ENCODE measurements at places on chromosomes 5 and 9. TPM values are rescaled to one million over a fixed set of nuclear protein-coding genes. Genes with fewer than 3 reads are reported as not detected.

DNA sequence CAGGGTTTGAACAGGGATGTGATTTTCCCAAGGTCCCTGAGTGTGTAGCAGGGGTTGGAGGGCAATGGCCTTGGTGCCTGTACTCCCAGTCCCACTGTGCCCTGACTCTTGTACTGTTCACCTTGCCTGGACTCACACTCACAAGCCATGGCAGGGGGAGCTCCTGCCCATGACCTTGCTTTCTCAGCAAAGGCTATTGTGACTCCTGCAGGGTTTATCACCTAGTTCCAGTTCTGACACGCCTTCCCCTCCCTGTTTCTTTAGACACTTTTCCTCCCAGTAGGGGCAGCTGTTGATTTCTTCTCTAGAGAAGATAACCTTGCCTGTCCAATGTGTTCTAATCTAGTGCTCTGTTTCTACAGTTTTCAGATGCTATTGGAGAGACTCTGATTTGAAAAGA is 139.5 kb downstream of the FSTL4 start:
- H3K36me3 ChIP-seq, result no peaks in the 10 kb centered on the region
- H3K4me1 ChIP-seq, result no peaks in the 10 kb centered on the region
- H3K27me3 ChIP-seq, result no peaks in the 10 kb centered on the region
- no peak overlapping the region for H3K27ac ChIP-seq

- DNase-seq, result no peak
- H3K27me3 ChIP-seq, result no peaks in the 10 kb centered on the region
- H3K36me3 ChIP-seq, result no peaks in the 10 kb centered on the region
- no peak overlapping the region for H3K27ac ChIP-seq
Observed at GRCh38 chr9:70816316-70816715, 305.1 kb downstream of the TRPM3 start.

TAF1L gene
- polyA plus RNA-seq, result not detected

GRCh38 chr9:75889577-75889976 is 896 bp upstream of the PCSK5 start:
- H3K27ac ChIP-seq, result peak overlapping the region; percentile 77
- H3K4me3 ChIP-seq, result peak overlapping the region; percentile 70
- DNase-seq, result no peak
- H3K27me3 ChIP-seq, result no peaks in the 10 kb centered on the region

DNA sequence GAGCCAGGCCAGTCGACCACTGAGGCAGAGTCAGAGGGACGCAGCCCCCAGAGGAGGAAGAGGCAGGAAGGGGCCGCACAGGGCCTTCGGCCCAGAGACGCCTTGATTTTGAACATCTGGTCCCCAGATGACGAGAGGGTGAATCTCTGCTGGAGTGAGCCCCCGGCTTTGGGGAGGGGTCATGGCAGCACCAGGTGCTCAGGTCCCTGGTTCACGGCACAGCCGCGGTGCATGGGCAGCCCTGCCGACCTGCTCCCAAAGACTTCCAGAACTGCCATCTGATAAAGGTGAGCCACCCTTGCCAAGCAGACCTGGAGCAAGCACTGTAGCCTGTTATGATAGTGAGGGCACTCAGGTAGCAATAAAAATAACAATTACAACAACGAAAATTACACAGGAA is 29.8 kb downstream of the LPCAT1 start:
- H3K27me3 ChIP-seq, result no peaks in the 10 kb centered on the region
- DNase-seq, result no peak
- H3K27ac ChIP-seq, result no peak overlapping the region
- H3K36me3 ChIP-seq, result no peaks in the 10 kb centered on the region

GRCh38 chr5:14089198-14089597 is 53.9 kb upstream of the TRIO start:
- H3K27ac ChIP-seq, result no peak overlapping the region
- no peak overlapping the region for H3K4me3 ChIP-seq
- DNase-seq, result no peak
- no peaks in the 10 kb centered on the region for H3K36me3 ChIP-seq
- H3K27me3 ChIP-seq, result peaks cover under 1% of the 10 kb centered on the region

WNK2 gene
- 19.9 TPM for polyA plus RNA-seq

GRCh38 chr9:34381323-34381722 is 4.6 kb upstream of the MYORG start:
- peaks cover 17% of the 10 kb centered on the region for H3K4me1 ChIP-seq
- H3K27me3 ChIP-seq, result peaks cover 11% of the 10 kb centered on the region
- DNase-seq, result peak; percentile 13
- no peaks in the 10 kb centered on the region for H3K36me3 ChIP-seq
- H3K27ac ChIP-seq, result no peak overlapping the region
- peak overlapping the region; percentile 63 for H3K4me3 ChIP-seq

GRCh38 chr5:56329652-56330051 is 96.5 kb upstream of the ANKRD55 start:
- no peaks in the 10 kb centered on the region for H3K27me3 ChIP-seq
- peaks cover 31% of the 10 kb centered on the region for H3K4me1 ChIP-seq
- H3K27ac ChIP-seq, result peak overlapping the region; percentile 78
- H3K4me3 ChIP-seq, result no peak overlapping the region
- no peaks in the 10 kb centered on the region for H3K36me3 ChIP-seq
